Progenitor cell of endocrine pancreas (in vitro differentiated cells): ENCODE measurements at places on chromosomes 1 and 21. TPM values are rescaled to one million over a fixed set of nuclear protein-coding genes. Genes with fewer than 3 reads are reported as not detected.

The UBXN10 gene
- 2.8 and 3.1 TPM in 2 replicates for total RNA-seq

DNA sequence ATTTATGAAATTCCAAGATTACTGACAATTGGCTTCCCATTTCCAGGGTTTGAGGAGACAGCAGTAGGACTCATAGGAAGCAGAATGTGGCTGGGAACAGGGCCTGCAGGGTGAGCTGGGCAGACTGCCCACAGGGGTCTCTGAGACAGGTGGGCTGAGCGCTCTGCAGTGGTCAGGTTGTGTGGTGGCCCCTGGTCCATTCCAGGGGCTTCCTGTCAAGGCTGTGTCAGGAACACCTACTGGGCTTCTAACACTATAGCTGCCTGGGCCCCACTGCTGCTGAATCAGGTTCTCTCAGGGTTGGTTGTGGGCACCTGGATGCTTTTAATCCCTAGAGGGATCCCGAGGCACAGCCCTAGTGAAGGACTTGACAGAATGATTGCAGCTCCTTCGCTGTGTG is 72.1 kb downstream of the BACE2 start:
- no peaks in the 10 kb centered on the region for H3K27me3 ChIP-seq
- H3K36me3 ChIP-seq, result peaks cover 6% of the 10 kb centered on the region
- no peak overlapping the region for H3K4me3 ChIP-seq
- peaks cover 5% of the 10 kb centered on the region for H3K4me1 ChIP-seq

DNA sequence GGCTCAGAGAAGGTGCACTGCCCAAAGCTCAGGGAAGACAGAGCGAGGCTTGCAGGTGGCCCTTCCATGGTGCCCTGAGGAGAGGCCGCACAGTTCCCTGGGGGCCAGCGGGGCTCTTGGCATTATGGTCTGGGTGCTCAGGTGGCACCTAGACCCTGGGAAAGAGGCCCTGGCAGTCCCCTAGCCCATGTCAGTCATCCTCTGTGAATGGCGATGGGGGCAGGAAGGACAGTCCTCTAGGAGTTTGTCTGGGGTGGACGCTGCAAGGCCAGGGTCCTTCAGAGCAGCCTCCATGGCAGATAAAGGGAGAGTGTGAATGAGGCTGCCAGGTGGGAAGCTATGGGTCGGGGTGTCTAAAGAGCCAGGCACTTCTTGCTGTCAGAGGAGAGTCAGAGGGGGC is 345.9 kb upstream of the VAMP3 start:
- H3K27ac ChIP-seq, result no peak overlapping the region
- peaks cover 4% of the 10 kb centered on the region for H3K27me3 ChIP-seq
- DNase-seq, result no peak
- H3K4me3 ChIP-seq, result no peak overlapping the region
- H3K4me1 ChIP-seq, result no peaks in the 10 kb centered on the region

- peak overlapping the region; percentile 72 for H3K4me3 ChIP-seq
- no peak for DNase-seq
- H3K36me3 ChIP-seq, result peaks cover 1% of the 10 kb centered on the region
- H3K4me1 ChIP-seq, result peaks cover 24% of the 10 kb centered on the region
- peaks cover 26% of the 10 kb centered on the region for H3K27me3 ChIP-seq
- peak overlapping the region; percentile 38 for H3K27ac ChIP-seq
Observed at GRCh38 chr1:9825093-9826074, 1.6 kb upstream of the CLSTN1 start.

DNA sequence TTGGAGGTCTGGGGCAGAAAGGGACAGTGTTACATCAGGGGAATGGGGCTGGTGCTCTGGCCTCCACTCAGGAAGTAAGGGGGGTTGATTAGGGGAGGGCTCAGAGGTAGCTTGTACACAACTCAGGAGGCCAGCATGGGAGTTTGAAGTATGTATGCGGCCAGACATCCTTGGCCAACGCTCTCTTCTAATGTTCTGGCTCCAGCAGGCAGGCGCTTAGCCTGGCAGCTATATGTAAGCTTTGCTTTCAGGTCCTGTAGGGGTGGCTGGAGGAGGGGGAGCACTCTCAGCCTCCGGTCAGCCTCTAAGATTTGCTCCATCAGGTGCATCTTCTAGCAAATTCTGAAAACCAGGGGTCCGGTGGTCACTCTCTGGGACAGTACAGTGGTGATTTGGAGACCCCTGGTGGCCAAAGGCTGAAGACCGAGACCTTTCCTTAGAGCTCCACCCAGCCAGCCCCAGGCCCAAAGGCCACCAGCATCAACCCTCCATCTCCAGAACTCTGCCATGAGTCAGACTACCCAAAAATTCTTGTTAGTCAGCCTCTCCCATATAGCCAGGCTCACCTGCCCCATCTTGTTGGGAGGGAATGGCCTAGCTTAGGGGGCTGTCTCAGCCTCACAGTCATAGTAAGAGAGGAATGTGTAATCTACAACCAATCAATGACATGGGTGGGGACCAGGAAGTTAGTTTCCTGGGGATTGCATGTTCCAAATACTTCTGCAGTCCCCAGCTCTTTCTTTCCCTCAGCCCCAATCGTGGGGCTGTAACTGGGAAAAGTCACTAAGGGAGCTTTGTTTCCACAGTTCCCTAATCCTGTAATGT is 9.7 kb upstream of the COL8A2 start:
- H3K4me1 ChIP-seq, result peaks cover 7% of the 10 kb centered on the region
- H3K4me3 ChIP-seq, result no peak overlapping the region
- DNase-seq, result peak; percentile 60
- H3K36me3 ChIP-seq, result peaks cover 4% of the 10 kb centered on the region
- peak overlapping the region; percentile 91 for H3K27ac ChIP-seq

DNA sequence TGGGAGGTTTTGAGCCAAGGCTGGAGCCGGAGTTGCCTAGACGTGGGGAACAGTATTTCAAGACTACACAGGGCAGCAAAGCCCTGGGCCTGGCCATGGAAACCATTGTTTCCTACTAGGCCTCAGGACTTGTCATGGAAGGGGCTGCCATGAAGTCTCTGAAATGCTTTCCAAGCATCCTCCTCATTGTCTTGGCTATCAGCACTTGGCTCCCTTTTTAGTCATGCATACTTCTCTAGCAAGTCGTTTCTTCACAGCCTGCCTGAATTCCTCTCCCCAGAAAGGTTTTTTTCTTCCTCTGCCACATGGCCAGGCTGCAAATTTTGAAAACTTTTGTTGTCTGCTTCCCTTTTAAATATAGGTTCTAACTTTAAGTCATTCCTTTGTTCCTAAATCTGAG is 406.6 kb upstream of the TMPRSS15 start:
- no peak for DNase-seq
- H3K36me3 ChIP-seq, result no peaks in the 10 kb centered on the region
- H3K27me3 ChIP-seq, result no peaks in the 10 kb centered on the region

DNA sequence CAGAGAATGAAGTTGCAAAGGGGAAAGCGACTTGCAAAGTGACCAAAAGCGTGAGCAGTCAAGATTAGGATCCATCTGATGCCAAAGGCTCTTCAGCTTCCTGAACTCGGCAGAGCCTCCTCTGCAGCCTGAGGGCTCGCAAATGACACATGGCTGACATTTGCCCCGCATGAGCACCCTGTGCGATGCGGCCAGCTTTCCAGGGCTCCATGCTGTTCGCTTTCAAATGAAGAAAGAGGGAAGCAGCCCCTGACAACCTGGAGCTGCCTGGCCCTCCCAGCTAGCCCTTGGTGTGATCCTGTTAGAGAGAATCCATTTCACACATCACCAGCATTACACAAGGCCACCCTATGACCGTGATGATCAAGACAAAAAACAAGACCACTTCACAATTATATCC is 20.2 kb upstream of the FAM131C start:
- no peaks in the 10 kb centered on the region for H3K36me3 ChIP-seq
- H3K4me1 ChIP-seq, result peaks cover 4% of the 10 kb centered on the region
- DNase-seq, result no peak
- no peak overlapping the region for H3K4me3 ChIP-seq
- H3K27me3 ChIP-seq, result peaks cover 33% of the 10 kb centered on the region

GRCh38 chr21:18318156-18318555 is 73.5 kb downstream of the CHODL start:
- no peaks in the 10 kb centered on the region for H3K36me3 ChIP-seq
- H3K4me3 ChIP-seq, result no peak overlapping the region
- no peak overlapping the region for H3K27ac ChIP-seq
- DNase-seq, result no peak
- H3K27me3 ChIP-seq, result no peaks in the 10 kb centered on the region
- no peaks in the 10 kb centered on the region for H3K4me1 ChIP-seq

DNA sequence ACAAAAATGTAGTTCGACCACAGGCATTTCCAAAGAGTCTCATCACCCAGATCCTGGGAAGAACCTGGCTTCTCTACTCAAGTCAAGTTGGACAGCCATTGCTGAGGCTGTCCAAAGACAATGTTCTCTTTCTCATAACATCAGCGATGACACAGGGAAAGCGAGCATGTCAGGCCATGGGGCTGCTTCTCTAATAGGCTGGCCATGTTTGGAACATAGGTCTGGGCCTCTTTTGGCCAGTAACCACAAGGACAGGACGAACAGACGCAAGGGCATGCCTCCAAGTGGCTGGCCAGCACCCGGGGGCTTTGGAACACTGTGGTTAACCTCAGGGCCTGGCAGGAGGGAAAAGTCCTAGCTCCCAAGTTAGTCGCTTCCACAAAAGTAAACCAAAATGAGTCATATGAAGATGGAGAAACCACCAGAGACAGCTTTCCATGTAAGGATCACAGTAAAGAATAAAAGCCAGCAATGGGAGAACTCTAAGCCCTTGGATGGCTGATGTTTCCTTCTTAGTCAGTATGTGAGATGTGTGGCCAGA is 80.6 kb upstream of the SLC44A3 start:
- peaks cover 15% of the 10 kb centered on the region for H3K36me3 ChIP-seq
- peak overlapping the region; percentile 73 for H3K27ac ChIP-seq
- peaks cover 9% of the 10 kb centered on the region for H3K4me1 ChIP-seq
- no peak overlapping the region for H3K4me3 ChIP-seq
- no peaks in the 10 kb centered on the region for H3K27me3 ChIP-seq
- DNase-seq, result no peak

DNA sequence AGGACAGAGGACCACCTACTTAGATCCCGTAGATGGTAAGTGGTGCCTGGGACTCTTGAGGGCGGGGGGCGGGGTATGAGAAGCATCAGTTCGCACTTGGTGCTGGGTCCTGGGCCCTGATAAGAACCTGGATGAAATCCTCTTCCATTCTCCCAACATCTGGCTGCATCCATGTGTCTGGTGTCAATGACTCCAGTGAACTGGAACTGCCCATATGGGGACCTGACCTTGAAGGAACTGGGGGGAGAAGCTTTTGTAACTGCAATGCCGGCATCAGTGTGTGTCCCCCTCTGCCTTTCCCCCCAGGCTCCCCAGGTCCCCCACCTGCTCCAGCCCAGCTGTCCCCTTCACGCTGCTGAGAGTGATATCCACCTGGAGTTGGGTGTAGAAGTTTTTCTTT is 49.7 kb upstream of the EPB41 start:
- peaks cover 5% of the 10 kb centered on the region for H3K27me3 ChIP-seq
- H3K4me3 ChIP-seq, result no peak overlapping the region
- no peak overlapping the region for H3K27ac ChIP-seq
- H3K36me3 ChIP-seq, result no peaks in the 10 kb centered on the region

GRCh38 chr1:14610761-14611160 is 12.3 kb downstream of the KAZN start:
- no peak for DNase-seq
- no peaks in the 10 kb centered on the region for H3K27me3 ChIP-seq
- no peak overlapping the region for H3K4me3 ChIP-seq
- peaks cover 2% of the 10 kb centered on the region for H3K36me3 ChIP-seq

DNA sequence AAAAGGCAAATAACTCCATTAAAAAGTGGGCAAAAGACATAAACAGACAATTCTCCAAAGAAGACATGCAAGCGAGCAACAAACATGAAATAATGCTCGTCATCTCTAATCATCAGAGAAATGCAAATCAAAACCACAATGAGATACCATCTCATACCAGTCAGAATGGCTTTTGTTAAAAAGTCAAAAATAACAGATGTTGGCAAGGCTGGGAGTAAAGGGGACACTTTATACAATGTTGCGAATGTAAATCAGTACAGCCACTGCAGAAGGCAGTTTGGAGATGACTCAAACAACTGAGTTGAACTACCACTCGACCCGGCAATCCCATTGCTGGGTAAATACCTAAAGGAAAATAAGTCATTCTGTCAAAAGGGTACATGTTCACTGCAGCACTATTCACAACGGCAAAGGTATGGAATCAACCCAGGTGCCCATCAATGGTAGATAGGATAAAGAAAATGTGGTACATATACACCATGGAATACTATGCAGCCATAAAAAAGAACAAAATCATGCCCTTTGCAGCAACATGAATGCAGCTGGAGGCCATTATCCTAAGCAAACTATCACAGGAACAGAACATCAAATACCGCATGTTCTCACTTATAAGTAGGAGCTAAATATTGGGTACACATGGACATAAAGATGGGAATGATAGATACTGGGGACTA is 25.9 kb downstream of the TSPAN2 start:
- no peak overlapping the region for H3K27ac ChIP-seq
- peaks cover 7% of the 10 kb centered on the region for H3K4me1 ChIP-seq
- H3K27me3 ChIP-seq, result no peaks in the 10 kb centered on the region
- no peak overlapping the region for H3K4me3 ChIP-seq

- H3K27me3 ChIP-seq, result no peaks in the 10 kb centered on the region
- H3K4me1 ChIP-seq, result peaks cover 21% of the 10 kb centered on the region
- DNase-seq, result no peak
- H3K4me3 ChIP-seq, result peak overlapping the region; percentile 83
Observed at GRCh38 chr1:154556422-154556821, 2.0 kb downstream of the UBE2Q1 start.

DNA sequence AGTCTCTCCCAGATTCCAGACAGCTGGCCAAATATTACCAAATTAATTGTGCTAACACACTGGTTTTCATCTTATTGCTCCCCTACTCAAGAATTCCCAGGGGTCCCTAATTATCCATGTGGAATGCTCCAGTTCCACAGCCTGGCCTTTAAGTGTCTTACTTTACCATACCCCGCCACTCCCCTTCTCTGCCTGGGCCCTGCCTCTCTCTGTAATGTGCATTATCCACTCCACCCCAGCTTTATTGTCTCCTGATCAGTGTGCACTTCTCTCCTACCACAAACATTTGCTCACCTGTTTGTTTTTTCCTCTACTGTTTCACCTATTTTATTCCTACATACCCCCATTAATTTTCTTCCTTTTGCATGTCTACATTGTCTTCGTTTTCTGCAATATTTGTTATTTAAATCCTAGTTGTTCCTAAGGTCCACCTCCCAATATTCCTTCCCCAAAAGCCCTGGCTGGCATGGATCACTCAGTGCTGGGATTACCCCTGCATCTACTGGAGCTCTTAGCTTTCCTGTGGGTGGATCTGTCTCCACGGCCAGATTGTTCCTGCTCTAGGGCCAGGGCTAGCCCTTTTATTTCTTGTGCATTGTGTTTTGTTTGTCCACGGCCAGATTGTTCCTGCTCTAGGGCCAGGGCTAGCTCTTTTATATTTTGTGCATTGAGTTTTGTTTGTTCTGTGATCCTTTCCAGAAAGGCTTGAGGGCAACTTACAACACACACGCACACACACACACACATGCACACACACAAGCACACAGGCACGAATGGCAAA is 33.4 kb upstream of the ATP1B1 start:
- peaks cover 8% of the 10 kb centered on the region for H3K4me1 ChIP-seq
- no peak overlapping the region for H3K4me3 ChIP-seq
- peak overlapping the region; percentile 46 for H3K27ac ChIP-seq
- H3K27me3 ChIP-seq, result no peaks in the 10 kb centered on the region

- DNase-seq, result no peak
- H3K27ac ChIP-seq, result no peak overlapping the region
- H3K27me3 ChIP-seq, result no peaks in the 10 kb centered on the region
- H3K4me3 ChIP-seq, result no peak overlapping the region
- no peaks in the 10 kb centered on the region for H3K36me3 ChIP-seq
Observed at GRCh38 chr1:192123212-192123611, 35.0 kb upstream of the RGS18 start.
